ENCODE measurements at places on chromosomes 2 and 18.

DNA sequence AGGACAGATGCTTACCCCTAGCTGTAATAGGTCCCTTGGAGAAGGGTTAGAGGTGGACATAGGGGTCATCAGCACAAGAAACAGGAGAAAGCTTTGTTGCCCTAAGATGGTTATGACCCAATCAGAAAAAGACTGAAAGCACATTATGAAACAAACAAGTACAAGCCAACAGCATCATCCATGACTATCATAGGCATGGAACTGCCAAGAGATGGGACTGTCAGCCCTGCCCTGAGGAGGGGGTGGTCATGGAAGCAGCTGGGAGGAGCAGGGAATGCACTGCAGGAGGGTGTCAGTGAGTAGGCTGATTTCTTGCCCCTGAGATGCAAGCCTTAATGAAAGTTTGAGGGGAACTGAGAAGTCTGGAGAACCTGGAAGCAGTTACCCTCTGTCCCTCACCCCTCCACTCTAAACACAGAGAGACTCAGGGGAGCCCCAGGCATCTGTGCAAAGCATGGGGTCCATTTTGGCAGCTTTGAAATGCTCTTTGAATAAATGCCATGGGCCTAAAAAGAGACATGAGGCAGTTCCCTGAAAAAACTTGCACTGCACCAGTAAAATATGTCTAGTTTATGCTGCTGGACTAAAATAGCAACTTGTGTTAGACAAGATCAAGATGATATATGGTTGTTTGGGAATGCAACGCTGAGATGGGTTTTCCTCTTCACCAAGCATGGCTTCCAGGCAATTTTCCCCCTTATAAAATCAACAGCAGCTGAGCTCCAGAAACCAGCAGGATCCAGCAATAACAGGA, 122.7 kb upstream of the ZFP36L2 start:
- no peak for DNase-seq

GRCh38 chr18:48037481-48038271, 107.2 kb upstream of the SMAD2 start:
- peak; percentile 50 for DNase-seq

DNA sequence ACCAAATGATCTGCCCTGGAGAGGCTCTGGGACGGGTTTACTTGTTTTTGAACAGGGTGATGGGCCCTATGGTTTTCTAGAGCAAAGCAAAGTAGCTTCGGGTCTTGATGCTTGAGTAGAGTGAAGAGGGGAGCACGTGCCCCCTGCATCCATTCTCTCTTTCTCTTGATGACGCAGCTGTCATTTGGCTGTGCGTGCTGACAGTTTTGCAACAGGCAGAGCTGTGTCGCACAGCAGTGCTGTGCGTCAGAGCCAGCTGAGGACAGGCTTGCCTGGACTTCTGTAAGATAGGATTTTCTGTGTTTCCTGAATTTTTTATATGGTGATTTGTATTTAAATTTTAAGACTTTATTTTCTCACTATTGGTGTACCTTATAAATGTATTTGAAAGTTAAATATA, 11.9 kb downstream of the ACKR3 start:
- no peak for DNase-seq

GRCh38 chr2:36780231-36780839, 83.8 kb downstream of the VIT start:
- no peak for DNase-seq

DNA sequence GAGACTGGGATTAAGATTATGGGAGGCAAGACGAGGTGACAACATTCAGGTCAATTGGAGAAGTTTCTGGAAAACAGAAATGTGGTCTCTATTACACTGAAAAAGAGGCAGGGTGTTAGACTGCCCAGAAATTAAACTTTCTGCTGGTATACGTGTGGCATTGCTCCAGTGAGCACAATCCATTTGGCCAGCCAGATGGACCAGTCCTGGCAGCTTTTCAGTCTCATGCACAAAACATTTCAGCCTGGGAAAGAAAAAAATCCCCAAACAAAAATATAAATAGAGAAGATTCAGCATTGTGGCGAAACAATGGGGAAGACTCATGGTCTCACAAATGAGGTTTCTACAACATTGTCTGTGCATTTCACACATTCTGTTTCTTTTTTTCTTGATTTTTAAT, 113.9 kb downstream of the HNMT start:
- DNase-seq: no peak

GRCh38 chr2:85244828-85245227, 83.0 kb downstream of the TGOLN2 start:
- DNase-seq: no peak

DNA sequence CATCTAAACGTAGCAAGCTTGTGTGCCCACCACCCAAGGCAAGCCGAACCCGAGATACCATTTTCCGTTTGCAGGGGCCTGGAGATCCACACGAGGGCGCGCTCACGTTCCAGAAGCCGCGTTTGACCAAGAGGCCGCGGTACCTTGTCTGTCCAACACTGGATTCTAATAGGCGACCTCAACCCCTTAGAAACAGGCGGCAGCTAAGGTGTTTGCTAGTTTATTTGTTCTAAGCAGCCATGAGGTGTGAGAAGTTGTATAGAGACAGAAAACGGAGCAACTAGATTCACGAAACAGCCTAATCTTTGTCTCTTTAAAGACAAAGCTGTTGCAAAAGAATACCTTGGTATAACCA, 4.2 kb downstream of the HOXD11 start:
- no peak for DNase-seq

- no peak for DNase-seq
These were observed 131.1 kb downstream of the RBMS1 start for GRCh38 chr2:160362541-160362940.

DNA sequence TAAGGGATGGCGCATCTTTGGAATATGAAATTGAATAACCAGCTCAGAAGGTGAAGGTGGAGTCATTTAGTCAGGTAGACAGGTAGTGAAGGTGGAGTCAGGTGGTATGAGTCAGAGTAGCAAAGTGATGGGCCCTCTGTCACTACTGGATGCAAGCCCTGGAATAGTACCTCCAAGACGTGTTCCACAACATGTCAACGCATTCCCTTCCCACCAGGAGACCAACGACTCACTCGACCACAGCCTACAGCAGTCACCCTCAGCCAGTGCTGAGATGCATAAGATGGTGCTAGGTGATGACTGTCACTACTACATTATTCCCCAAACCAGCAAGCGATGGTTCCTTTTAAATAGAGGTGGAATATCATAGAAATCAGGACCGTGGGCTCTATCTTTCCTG, 6.8 kb downstream of the CPLX4 start:
- no peak for DNase-seq

DNA sequence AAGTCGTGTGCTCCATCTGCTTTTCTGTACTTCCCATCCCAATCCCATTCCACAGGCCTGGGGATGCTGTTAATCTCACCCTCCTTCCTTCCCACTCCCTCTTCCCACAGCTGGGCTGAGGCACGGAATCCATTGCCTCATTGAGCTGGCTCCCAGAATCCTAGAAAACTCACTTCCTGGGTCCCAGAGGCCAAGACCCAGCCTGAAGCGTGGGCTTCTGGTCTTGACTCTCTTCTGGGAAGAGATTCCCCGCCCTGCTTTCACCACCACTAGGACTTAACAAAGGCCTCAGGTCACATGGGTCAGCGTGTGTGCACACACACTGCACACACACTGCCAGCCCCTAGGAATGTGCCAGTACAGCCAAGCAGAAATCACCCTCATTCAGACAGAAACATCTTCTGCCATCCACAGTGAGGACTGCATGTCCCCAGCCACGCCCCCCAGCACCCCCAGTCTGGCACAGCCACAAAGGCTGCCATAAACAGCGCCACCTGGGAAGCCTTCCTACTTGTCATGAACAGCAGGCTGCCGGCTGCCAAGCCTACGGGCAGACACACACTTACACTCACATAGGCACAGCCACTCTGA, 165.8 kb downstream of the TNS1 start:
- no peak for DNase-seq

GRCh38 chr2:126909366-126909765, 10.7 kb downstream of the TEX51 start:
- DNase-seq: no peak

DNA sequence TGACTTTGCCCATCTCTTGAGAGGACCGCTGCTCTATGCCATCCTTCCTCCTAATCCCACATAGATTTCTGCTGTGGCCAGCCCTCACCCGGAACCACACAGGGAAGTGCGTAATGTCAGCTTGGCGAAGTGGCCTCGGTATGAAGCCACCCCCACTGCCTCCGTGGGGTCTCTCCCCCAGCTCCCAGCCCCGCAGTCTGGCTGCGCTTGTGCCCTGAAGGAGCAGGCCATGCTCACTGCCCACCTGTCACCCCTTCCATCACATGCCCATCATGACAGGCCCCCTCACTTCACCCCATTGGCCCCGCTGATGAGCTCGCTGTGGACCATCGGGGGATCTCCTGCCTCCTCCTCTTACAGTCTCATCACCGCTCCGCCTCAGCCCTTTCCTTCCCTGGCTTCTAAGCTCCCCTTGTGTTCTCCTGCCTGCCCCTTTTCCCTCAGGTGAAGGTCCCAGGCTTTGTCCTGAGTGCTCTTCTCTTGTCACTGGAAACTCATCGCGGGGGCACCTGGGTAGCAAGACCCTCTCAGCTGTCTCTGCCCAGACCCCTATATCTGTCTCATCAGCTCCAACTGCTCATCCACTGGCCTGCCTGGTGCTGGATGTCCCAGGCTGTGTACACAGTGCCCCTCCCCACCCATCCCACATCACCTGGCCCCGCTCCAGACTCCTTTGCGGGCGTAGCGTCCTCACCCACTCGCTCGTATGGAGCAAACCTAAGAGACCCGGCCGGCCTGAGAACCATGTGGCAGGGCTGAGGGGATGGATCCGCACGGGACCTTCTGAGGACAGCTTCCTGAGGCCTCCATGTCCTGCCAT, 81.7 kb downstream of the GLI2 start:
- no peak for DNase-seq

DNA sequence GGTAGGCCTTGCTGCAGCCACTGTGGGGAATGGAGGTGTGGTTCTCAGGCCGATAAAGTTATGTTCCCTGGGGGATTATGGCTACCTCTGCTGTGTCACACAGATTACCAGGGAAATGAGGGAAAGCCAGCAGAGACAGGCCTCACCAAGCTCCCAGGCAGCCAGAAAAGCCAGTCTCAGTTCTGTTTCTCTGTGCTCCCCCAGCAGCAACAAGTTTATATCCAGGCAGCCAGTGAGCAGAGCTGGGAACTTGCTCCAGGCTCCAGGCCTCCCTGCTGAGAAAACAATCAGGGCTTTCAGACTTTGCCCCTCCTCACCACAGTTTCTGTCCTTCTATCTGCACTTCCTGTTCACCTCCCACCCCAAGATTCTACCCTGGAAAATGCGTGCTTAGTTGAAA, 596.6 kb upstream of the GYPC start:
- DNase-seq: no peak

DNA sequence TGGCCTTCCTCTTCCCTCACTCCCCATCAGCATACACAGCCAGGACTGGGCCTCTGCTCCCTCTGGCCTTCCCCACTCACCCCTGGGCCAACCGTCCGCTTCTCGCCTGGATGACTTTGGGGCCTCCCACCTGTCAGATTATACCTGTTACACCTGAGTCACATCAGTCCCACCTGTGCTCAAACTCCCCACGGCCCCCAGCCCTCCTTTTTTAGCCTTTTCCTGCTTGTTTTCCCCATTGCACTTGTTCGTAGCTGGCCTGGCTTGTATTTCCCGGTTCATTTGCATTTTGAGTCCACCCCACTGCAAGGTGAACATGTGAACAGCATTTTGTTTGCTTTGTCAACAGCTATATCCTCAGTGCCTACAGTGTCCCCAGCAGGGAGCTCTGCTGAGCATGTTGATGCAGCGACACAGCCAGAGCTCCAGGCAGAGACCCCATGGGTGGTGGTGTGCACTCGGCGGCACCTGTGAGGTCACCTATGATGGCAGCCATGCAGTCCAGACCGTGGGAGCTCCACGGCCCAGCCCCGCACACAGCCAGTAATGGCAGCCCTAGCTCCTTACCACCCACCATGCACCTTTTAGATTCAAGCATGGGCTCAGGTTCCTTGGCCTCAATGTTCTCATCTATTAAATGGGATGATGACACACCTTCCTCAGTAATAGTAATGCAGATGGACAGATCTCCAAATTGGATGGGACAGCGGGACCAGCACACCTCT, 276.4 kb upstream of the HS6ST1 start:
- no peak for DNase-seq

DNA sequence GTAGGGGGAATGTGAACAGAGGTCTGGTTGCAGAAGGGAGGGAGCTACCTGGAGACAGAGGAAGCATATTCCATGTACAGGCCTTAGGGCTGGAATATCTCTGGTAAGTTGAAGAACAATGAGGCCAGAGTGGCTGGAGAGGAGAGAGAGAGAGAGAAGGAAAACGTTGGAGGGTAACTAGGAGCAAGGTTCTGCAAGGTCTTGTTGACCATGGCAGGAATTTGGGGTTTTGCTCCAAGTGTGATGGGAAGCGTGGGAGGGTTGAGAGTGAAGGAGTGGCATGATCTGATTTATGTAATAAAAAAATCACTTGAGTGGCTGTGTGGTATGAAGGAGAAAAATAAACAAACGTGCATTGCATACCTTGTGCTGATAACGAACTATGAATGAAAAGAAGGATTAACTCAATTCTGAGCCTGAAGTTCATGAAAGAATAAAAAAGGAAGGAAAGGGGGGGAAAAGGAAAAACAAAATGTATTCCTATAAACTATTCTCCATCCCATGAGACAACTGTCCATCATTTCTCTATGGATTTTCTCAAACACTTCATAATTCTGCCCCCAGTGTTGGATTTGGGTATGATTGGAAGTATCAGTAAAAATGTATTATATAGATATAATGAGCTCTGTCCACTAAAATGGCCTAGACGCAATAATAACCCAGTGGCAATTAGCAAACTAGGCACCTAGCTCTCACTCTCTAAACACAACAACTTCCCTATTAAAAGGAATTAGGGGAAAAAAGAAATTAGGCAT, 59.7 kb upstream of the PMAIP1 start:
- DNase-seq: no peak

GRCh38 chr2:26532301-26533250, 54.7 kb upstream of the OTOF start:
- DNase-seq: peak; percentile 43

- DNase-seq: no peak
These were observed 116.6 kb downstream of the PRPF40A start for GRCh38 chr2:152600697-152601096.

GRCh38 chr2:208491641-208492040, 85.0 kb downstream of the PTH2R start:
- no peak for DNase-seq

- no peak for DNase-seq
These were observed 177.9 kb downstream of the ALK start for GRCh38 chr2:29743516-29743915.

GRCh38 chr2:18598848-18599484, 9.6 kb upstream of the NT5C1B start:
- no peak for DNase-seq

- DNase-seq: no peak
These were observed 137.7 kb upstream of the UNC80 start for GRCh38 chr2:209633911-209634310.

- DNase-seq: no peak
These were observed 16.3 kb downstream of the CDC42EP3 start for GRCh38 chr2:37654932-37655841.

DNA sequence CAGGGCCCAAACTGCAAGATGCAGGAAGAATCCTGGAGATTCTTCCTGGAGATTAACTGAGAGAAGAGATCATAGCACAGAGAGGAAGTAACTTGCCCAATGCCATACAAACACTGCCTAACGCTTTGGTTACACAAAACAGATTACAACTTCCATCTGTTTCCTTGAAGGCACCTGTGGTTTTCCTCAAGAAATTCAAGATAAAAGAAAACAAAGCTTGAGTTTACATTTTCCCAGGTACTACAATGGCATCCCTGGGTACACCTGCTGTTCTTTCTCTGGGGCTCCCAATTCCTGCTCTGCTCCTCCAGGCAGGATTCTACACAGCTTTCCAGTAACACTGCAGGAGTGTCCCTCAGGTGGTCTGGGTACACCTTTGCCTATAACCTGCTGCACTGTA, 781.9 kb upstream of the ID2 start:
- no peak for DNase-seq

- DNase-seq: no peak
These were observed 2.1 kb downstream of the DNAH7 start for GRCh38 chr2:196066291-196067087.

Data from activated effector memory CD4-positive, alpha-beta T cell treated with anti-CD3 and anti-CD28 coated beads, Interleukin-2, amount 50 U/mL, for 16 hours (primary cell).